Kidney glomerular epithelial cell (primary cell): ENCODE measurements at places on chromosomes 16 and 17.

DNA sequence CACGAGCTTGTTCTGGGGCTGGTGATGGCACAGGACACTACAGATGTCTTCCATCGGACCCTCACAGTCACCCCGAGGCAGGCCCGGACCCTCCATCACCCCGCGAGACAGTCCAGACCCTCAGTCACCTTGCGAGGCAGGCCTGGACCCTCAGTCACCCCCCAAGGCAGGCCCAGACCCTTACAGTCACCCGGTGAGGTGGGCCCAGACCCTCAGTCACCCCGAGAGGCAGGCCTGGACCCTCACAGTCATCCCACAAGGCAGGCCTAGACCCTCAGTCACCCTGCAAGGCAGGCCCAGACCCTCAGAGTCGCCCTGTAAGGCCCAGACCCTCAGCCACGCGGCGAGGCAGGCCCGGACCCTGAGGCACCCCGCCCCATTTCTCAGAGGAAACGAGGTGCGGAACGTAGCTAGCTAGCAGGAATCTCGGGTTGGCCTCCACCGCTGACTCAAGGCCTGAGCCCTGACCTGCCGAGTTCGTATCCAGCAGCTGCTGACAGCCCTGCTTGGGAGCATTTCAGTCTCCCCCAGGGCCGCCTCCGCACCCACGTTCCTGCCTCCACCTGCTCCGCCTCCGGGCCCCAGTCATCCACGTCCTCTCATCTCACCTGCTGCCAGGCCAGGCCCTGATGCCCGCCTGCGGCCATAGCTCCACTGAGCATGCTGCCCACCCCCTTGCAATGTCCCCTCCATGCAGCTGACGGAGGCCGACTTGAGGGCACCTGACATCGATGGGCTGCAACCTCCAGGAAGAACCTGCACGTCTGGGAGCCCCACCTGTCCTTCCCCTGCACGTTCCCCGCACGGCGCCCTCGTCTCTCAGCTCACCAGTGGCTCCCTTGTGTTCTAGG lies 28.7 kb downstream of the RPH3AL start:
- DNase-seq = no peak

GRCh38 chr17:1813088-1813487 lies 16.6 kb downstream of the SMYD4 start:
- DNase-seq = no peak

- no peak for DNase-seq
Measured at GRCh38 chr17:34996422-34997285, 16.3 kb downstream of the LIG3 start.

DNA sequence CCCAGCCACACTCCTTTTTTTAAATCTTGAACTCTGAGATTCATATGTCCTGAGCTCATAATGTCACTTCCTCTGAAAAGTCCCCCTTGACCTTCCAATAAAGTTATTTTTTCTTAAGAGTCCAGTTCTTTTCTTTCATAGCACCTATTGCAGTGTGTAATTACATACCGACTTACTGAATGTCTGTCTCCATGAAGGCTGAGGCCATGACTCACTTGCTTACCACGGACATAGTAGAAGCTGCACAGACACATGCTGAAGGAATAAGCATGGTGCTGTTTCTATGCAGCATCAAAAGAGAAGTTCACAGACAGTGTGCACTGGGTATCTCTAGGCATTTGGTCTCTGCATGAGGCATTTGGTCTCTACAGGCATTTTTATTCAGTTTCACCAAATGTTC lies 77.2 kb downstream of the C17orf67 start:
- DNase-seq = peak; percentile 80
